ENCODE measurements at places on chromosomes 1 and 21.

- DNase-seq: peak; percentile 40
Measured at GRCh38 chr21:42062236-42063022, 8.7 kb upstream of the UMODL1 start.

- DNase-seq: no peak
Measured at GRCh38 chr1:102772831-102773230, 335.5 kb downstream of the COL11A1 start.

DNA sequence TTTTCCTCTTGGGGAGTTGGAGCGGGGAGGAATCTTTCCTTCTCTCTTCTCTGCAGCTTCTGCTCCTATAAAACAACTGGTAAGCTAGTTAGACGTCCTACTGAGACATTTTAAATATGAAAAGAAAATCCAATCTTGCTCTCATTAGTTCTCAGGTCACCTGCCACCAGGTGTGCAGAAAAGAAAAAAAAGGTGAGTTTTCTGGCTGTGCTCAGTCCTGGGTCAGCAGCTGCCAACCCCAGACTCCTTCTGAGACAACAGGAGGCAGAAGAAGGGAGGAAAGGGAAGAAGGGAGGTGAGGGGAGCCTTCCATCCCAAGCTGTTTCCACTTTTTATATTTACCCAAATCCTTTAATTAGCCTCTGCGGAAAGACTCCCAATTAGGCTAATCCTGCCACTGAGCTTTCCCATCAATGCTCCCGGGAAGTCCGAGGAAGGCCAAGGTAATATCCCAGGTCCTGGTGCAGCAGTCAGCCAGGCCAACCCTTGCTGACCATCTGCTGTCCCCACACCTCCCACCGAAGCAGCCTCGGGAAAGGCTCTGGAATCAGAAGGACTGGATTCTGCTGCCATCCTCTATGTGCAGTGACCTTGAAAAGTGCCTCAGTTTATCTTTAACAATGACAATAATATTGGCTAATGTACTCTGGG is 33.4 kb downstream of the GLIS1 start:
- no peak for DNase-seq

DNA sequence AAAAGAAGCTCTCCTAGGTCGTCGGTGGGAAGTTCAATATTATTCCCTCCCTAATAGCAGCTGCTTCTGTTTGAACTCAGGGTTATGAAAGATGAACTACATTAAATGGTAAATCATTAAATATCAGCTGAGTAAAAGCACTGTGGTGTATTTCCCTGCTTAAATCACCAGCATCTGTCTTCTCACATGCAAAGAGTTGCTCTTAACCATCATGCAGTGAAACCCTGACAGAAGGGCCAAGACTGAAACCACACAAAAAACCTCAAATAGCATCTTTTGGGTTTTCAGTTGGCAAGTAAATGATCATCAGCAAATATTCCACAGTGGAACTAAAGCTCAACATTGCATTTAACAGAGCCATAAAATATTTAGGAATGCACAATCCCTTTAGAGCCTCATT is 380.0 kb upstream of the ADGRL2 start:
- DNase-seq: no peak

GRCh38 chr1:228307218-228308023 is 99.2 kb downstream of the TRIM11 start:
- no peak for DNase-seq

GRCh38 chr1:156336242-156336641 is 1.9 kb downstream of the CCT3 start:
- peak; percentile 16 for DNase-seq

DNA sequence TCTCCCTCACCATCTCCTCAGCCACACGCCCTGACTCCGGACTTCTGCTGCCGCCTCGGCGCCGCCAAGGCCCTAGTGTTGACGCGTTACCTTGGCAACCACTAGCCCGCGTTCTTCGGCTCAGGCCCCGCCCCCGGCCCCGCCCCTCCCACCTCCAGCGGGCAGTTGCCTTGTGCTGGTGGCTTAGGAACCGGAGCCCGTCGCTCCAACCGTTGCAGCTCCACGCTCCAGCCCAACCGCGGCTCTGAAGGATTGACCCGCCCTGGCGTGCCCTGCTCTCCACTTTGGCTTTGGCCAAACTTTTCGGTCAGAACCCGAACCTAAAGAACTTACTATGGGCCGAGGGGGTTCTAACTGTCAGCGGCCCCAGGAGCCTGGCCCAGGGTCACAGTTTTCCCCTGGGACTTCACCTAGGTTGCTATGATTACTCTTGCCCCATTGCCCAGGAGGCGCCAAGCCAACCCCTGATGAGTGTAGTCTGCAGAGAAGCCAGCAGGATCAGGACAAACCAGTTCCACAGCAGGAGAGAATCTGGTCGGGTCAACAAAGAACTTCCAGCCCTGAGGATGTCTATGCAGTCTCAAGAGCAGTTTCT is at the start of gene CFAP45:
Gene CFAP45, minus strand, starts transcription at position 80 of the 595 bp plus-strand sequence. Its CDS starts 67 bp downstream, at position 13.
- peak; percentile 60 for DNase-seq

DNA sequence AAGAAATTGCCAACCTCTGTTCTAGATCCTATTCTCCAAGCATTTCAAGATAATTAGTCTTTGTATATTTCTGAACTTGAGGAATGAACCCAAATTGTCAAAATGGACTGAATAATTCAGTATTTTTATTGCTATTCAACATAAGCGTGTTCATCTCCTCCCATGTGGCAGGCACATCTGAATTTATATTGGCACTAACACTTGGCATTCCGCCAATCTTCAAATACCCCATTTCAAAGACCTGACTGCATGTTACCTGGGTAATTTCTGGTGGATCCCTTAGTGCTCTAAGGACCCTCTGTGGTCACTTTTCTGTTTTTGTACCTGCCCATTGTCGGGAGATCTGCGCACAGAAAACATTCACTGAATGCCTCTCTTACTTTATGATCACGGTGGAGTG is 66.6 kb downstream of the BACE2 start:
- no peak for DNase-seq

DNA sequence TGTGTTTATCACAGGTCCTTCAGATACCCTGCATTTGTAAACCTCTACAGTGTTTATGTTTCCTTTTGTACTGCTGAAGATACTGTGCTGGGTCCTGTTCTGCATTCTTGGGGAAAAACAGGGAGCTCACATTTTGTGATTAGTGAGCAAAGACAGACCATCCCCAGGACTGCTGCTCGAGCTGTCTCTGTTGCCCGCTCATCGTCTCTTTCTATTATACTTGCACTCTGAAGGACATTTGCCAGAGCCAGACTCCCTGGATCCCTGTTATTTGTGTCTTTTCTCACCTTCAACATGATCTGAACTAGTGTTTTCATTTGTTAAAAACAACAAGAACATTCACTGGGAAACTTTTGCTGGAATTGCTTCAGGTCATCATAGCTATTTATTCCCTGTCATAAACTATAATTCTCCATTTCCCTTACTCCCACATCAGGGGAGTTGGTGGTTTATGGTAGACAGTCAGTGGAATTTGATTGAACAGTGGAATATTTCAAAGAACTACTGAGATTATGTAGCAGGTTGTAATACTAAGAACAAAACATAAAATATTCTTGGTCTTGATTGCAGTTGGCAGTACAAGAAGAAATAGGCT is 53.0 kb downstream of the PRRX1 start:
- DNase-seq: no peak

DNA sequence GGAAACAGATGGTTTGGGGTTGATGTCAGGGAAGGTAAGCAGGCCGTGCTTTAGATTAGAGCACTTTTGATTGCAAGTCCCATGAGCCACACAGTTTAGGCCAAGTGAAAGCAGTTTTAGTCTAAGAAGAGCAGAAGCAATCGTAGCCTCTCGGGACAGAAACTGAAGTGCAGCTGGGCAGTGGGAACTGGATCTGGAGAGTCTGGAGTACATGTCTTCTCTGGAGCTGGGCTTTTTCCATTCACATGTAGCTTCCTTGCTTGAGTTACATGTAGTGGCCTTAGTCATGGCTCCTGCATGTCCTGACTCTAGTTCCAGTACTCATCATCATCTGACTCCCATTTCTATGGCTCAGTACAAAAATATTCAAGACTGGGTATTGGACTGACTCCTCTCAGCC is 16.7 kb downstream of the CAMTA1 start:
- peak; percentile 21 for DNase-seq

Data from suppressor macrophage treated with lipopolysaccharide for 1 hour (primary cell).